ENCODE measurements at places on chromosomes 5 and 9. TPM values are rescaled to one million over a fixed set of nuclear protein-coding genes. Genes with fewer than 3 reads are reported as not detected.

The PTPRD gene
- 3.1 TPM for total RNA-seq

The SNCAIP gene
- 0.66 TPM for total RNA-seq

The PFN3 gene
- not detected for total RNA-seq

The PRUNE2 gene
- 2.0 TPM for total RNA-seq

The SMIM33 gene
- total RNA-seq: not detected

The NXNL2 gene
- not detected for total RNA-seq

DNA sequence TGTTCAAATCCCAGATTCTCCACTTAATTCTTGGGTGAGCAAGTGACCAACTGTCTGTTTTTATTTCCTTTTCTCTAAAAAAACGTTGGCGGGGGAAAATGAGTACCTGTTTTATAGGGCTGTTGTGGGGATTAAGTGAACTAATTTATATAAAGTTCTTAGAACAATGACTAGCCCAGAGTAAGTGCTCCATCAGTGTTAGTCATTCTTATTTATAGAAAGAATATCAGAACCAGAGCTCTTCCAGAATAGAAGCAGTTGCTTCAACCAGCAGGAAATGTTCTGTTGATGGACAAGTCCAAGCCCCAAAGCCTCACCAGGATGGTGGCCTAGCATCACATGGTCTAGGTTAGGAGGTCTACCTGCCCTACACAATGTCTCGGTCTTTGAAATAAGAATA lies 379.2 kb downstream of the ACTL7B start:
- DNase-seq: no peak

DNA sequence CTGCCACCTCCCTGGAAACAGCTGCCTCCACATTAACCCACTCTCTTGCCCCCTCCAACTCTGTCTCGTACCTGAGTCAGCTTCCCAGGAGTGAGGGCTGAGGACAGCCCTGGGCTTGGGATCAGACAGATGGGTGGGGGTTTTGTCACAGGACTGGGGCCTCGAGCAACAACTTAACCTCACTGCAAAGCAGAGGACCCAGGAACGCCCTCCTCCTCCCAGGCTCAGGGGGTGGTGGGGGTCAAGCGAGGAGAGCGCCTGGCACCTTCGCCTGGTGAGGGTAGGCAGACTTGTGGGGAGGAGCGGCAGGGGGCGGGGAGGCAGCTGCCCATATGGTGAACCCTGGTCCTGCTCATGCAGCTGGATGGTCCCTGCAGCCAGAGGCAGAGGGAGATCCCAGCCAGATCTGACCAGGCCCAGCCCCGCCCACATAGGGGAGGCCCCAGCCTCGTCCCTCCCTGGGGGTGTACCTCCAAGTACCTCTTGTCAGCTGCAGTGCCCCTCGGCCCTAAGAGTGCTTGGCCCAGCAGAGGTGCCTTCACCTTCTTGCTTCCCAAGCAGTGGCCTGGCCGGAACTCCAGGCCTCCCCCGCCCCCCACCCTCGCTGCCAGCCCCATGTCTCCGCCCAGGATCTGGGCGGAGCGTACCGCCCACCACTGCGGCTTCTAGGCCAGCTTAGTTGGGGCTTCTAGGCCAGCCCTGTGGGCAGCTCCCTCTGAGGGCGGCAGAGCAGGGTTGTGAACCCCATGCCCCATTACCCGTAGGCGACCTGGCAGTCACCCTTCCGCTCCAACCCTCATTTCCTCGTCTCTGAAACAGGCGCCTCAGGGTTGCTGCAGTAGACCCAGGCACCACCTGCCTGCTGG lies at the start of gene SARDH:
Gene SARDH (minus strand): TSS at position 579 of the 866 bp plus-strand sequence. CDS start 4,179 bp downstream, outside the sequence.
- DNase-seq: peak; percentile 70

GRCh38 chr5:54470677-54471076 lies 15.2 kb downstream of the HSPB3 start:
- DNase-seq: no peak

DNA sequence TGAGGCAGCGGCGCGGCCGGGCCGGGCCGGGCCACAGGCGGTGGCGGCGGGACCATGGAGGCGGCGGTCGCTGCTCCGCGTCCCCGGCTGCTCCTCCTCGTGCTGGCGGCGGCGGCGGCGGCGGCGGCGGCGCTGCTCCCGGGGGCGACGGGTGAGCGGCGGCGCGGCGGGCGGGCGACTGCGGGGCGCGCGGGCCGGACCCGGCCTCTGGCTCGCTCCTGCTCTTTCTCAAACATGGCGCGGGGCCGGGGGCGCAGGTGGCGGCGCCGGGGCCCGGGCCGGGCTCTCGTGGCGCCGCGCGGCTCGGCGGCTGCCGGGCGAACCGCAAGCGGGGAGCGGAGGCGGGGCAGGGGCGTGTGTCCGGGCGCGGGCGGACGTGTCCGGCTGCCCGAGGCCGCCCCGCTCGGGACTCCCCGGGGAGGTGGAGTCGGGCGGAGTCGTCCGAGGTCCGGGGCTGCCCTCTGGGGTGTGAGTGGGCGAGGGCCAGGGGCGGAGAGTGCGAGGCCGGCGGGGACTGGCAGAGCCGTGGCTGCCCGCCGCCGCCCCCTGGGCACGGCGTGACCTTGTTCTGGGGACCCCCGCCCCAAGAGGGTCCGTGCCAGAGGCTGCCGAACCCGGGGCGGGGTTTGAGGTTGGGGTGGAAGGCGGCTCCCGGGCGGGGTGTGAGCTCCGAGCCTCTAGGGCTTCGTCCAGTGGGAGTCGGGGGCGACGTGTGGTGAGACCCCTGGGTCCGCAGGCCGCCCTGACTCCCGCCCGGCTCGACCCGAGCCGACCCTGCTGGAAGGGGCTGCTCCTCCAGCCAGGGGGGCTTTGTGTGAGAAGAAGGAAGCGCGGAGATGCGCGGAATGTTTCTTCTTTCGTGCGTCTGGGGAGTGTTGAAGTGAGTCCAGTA lies 485 bp downstream of the TGFBR1 start:
- DNase-seq: peak; percentile 85

DNA sequence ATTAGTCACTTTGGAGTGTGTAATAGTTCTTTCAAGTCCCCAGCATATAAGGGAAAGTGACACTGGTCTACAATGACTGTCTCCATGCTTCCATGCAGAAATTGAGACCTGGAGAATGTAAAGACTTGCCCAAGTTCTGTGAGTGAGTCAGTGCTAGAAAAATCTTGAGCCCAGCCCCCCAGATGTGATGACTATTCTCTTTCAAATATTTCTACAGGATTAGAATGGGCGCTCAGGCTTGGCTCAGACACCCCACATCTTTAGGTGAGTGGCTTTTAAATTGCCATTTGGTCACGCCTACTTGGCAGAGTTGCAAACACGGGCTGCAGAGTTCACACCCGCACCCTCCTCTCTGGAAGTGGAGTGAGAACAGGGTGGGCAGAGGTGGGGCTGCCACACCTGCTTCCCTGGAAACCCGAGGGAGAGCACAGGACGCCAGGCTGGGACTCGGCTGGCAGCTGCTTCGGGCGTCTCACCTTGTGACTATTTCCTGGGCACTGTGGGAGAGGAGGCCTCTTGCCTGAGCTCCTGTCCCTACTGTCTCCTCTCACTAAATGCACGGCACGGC lies 37.6 kb downstream of the ROPN1L start:
- DNase-seq: no peak

GRCh38 chr9:16815079-16815478 lies 55.4 kb downstream of the BNC2 start:
- DNase-seq: no peak

DNA sequence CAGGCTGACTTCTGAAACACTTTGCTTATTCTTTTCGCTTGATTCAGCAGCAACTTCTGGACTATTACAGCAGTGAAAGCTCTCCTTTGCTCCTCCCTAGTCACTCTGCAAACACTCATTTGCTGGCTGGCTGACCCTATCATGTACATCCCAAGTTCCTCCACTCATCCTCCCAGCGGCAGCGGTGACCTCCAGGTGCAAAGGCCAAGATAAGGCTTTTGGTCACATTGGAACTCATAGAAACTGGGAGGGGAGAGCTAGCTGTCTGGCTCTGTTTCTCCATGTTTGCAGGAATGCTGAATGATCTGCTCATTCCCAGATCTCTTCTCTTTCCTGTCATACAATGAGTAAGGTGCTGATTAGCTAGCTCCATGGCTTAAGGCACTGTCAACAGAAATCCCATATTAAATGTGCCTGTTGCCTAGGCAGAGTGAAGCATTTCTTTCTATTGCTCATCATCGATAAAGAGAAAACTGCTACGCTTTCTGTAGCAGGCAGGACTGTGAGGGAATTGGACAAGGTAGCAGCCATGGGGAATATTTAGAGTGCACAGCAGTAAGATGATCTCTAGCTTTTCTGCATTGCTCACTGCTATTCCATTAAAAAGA lies 250.5 kb upstream of the PDE4D start:
- DNase-seq: no peak

DNA sequence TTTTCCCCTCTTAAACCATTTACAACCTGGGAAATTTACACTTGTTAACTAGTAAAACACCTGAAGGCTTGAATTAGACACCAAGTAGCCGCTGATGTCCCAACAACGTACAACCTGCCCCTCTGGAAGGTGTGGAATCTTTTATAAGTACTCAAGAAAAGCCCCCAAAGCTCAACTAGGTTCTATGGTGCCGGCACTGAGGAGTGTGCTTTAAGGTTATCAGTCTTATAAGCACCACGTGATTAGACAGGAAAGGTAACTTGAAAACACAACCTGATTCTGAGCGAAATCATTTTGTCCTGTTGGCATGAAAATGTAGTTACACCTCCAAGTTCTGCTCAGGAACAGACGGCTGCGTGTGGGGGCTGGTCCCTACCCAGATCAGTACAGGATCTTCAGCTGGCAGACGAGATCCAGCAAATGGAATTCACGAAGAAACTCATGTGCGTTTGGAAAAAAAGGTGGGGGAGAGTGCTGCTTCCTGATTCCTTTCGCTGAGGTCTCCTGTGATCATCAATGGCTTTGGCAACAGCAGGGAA lies 195.5 kb downstream of the MEF2C start:
- DNase-seq: no peak

DNA sequence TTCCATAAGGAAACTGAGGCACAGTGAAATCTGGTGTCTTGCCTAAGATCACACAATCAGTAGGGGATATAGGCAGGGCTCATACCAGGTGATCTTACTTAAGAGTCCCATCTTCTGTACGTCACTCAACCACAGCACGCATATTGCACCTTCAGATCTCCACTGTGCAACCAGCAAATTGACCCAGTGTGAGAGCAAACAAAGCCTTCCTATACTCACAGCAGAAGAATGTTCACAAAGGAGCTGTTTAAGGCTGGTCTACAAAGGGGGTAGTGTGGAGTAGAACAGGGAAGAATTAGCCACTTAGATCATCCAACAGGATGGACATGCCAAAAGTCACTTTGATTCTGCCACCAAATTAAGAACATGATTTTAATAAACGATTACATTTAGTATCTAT lies 305.9 kb downstream of the SLIT3 start:
- DNase-seq: no peak

DNA sequence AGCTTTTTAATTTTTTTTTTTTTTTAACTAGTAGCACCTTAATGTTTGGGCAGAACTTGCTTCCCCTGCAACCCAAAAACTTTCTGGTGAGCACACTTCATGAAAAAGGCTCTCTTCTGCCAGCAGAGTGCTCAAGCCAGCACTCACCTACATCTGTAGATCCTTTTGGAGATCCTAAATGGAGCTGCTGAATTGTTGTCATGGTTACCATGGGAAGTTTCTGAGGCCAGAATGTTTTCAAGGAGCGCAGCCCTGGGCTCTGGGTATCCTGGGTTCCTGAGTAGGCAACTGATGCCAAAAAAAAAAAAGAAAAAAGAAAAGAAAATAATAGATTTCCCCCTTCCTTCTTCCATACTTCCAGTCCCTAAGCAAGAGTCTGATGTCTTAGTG lies 3.1 kb upstream of the CPEB4 start:
- no peak for DNase-seq

DNA sequence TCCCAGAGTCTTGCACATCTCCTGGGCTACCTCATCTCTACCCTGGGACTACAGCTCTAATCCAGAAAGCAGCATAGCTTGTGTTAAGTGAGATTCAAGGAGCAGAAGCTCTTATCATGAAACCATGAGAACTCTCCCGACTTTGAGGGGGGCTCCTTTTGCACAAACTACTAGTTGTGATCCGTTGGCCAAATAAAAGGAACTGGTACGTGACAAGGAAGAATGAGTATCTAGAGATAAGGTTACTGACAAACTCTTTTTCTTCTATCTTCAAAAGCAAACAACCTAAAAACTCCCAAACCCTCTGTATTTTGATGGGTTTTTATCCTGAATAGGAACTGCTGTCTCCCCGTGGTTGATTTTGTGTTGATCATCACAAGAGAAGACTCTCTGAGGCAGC lies 168.5 kb downstream of the SLC24A2 start:
- no peak for DNase-seq

GRCh38 chr9:4095484-4095883 lies 204.4 kb downstream of the GLIS3 start:
- DNase-seq: no peak

- no peak for DNase-seq
Measured at GRCh38 chr9:87276327-87276841, 221.3 kb upstream of the DAPK1 start.
